ENCODE measurements at places on chromosomes 5 and 9. TPM values are rescaled to one million over a fixed set of nuclear protein-coding genes. Genes with fewer than 3 reads are reported as not detected.

HOMER1 gene
- total RNA-seq: 4.1 TPM

GDNF gene
- not detected for total RNA-seq

CYSRT1 gene
- 5.1 TPM for total RNA-seq

TAF1L gene
- total RNA-seq: not detected

RETREG1 gene
- total RNA-seq: 3.3 TPM

COL23A1 gene
- not detected for total RNA-seq

WNT8A gene
- not detected for total RNA-seq

TNFSF8 gene
- total RNA-seq: not detected

ADGRD2 gene
- total RNA-seq: not detected

ZNF346 gene
- total RNA-seq: 10.4 TPM

CSF1R gene
- total RNA-seq: 0.10 TPM

NR6A1 gene
- 1.9 TPM for total RNA-seq

DMRT2 gene
- total RNA-seq: not detected

ANKRD31 gene
- total RNA-seq: not detected

F12 gene
- 25.7 TPM for total RNA-seq

UNC5A gene
- 0.61 TPM for total RNA-seq

RASA1 gene
- total RNA-seq: 23.1 TPM

PCSK1 gene
- total RNA-seq: 0.22 TPM

GRIA1 gene
- not detected for total RNA-seq

ANKRD34B gene
- 0.16 TPM for total RNA-seq

ADAMTS2 gene
- total RNA-seq: 0.09 TPM

All from A549 treated with Mapracorat at 1 μM for 4 hours (cell line).